Stimulated activated CD4-positive, alpha-beta T cell treated with anti-CD3 and anti-CD28 coated beads, TNF-alpha, amount 100 ng/mL, for 1 hour (primary cell): ENCODE measurements at places on chromosomes 3 and 15.
A peak's percentile ranks its signal among the peaks of the same experiment; 100 is the strongest.

GRCh38 chr15:88651136-88651732, 12.4 kb downstream of the ISG20 start:
- no peak for DNase-seq

- DNase-seq: no peak
Measured at GRCh38 chr3:33578325-33579177, 138.3 kb upstream of the UBP1 start.

DNA sequence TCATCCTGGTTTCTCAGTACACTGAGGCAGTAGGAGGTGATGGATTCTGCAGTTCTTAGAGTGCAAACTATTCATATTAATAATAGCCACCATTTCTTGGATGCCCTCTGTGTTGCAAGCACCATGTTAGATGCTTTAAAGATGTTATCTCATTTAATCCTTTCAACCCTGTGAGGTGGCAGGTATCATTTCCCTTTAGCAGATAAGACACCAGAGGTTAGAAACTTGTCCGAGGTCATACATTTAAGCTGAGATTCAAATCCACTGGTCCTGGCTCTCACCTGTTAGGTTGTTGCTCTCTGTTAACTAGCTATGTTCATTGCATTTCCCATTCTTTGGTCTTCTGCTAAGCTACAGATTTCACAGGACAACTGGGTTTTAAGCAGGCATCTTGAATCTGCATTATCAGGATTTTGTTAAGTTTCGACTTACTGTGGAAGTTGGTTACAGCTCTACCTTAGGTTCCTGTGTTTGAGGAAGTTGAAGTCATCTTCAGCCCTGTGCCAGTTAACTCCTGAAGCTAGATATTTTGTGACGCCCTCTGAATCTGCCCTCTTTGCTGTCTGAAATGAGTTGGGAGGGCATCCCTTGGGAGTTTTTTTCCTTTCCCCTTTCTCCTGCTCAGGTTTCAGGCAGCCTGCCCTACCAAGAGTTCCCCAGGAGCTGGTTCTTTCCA, 6.4 kb downstream of the PDE8A start:
- no peak for DNase-seq

DNA sequence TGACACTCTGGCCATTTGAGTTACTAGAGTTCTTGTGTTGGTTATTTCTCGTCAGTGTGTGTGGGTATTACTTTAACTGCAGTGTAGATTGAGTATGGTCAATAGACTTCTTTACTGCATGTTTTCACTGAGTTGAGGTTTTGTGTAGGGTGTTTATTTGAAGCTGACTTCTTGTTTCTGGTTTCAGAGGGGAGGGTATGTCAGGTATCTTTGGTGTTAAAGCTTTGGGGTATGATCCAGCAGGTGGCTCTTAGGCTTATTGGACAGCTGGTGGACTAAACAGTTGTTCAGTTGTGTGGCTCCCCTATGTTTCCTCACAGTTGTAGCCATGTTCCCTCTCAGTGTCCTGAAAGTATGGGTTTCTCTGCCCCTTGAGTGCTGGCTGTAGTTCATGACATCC, 72.0 kb downstream of the AKAP13 start:
- no peak for DNase-seq

- DNase-seq: no peak
Measured at GRCh38 chr3:96991800-96992365, 177.5 kb downstream of the EPHA6 start.

- DNase-seq: no peak
Measured at GRCh38 chr15:40498418-40498817, 27.6 kb downstream of the CHST14 start.

GRCh38 chr3:32276279-32276841, 37.9 kb downstream of the CMTM8 start:
- DNase-seq: no peak

- DNase-seq: no peak
Measured at GRCh38 chr3:186882150-186882524, 39.6 kb downstream of the ADIPOQ start.

DNA sequence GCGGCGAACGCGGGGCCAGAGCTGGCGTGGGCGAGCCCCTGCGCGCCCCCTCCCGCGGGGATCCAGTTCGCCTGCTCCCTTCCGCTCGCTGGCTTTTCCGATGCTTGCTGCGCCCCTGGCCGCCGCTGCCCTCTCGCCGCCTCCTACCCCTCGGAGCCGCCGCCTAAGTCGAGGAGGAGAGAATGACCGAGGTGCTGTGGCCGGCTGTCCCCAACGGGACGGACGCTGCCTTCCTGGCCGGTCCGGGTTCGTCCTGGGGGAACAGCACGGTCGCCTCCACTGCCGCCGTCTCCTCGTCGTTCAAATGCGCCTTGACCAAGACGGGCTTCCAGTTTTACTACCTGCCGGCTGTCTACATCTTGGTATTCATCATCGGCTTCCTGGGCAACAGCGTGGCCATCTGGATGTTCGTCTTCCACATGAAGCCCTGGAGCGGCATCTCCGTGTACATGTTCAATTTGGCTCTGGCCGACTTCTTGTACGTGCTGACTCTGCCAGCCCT, 721 bp downstream of the P2RY1 start:
- no peak for DNase-seq

DNA sequence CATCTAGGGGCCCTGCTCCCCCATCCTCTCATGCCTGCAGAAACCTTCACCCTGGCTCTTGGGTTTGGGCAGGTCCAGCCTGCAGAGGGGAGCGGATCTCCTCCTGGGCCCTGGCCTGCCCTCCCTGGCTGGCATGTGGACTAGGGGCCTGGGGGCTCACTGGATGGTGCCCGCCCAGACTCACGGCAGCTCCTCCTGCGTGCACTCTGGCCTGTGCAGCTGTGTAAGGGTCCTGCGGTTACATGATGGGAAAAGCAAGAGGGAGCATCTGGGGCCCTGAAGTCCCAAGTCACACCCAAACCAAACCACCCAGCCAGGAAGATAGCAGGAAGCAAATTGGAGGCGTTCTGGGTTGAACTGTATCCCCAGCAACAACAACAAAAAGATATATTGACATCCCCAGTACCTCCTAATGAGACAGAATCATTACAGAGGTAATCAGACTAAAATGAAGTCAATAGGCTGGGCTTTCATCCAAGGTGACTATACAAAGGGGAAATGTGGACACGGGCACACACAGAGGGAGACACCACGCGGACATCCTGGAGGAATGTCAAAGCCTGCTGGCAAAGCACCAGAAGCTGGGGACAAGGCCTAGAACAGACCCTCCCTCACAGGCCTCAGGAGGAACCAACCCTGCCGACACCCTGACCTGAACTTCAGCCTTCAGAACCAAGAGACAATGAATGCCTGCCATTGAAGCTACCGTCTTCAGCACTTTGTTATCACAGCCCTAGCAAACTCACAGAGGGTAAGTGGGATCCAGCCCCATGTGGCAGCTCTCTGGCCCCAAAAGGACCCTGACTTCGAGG, 10.4 kb upstream of the CLK3 start:
- DNase-seq: no peak

- no peak for DNase-seq
Measured at GRCh38 chr3:18393906-18394305, 31.2 kb downstream of the SATB1 start.

GRCh38 chr15:90101969-90102890, at the start of gene IDH2:
IDH2 (minus strand) TSS chr15:90102468; CDS start chr15:90102390, 78 bp downstream.
- peak; percentile 60 for DNase-seq

DNA sequence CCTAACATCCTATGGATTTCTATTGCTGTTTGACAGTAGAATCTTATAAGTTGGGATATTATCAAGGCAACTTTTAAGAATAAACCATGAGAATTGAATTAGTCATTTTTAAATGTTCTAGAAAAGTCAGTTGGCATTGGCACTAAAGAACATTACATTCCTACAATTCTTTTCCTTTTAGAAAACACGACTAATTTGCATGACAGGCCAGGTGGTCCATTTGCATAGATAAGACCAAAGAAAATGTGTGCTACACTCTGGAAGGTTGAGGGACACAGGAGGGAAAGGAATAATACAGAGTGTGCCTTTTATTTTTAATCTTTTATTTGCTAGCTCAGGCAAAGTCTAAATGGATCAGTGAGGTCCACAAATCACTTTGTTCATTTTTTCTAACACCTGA, 962.3 kb downstream of the EPHA3 start:
- DNase-seq: no peak

GRCh38 chr3:129699199-129699598, 92.7 kb upstream of the PLXND1 start:
- no peak for DNase-seq

DNA sequence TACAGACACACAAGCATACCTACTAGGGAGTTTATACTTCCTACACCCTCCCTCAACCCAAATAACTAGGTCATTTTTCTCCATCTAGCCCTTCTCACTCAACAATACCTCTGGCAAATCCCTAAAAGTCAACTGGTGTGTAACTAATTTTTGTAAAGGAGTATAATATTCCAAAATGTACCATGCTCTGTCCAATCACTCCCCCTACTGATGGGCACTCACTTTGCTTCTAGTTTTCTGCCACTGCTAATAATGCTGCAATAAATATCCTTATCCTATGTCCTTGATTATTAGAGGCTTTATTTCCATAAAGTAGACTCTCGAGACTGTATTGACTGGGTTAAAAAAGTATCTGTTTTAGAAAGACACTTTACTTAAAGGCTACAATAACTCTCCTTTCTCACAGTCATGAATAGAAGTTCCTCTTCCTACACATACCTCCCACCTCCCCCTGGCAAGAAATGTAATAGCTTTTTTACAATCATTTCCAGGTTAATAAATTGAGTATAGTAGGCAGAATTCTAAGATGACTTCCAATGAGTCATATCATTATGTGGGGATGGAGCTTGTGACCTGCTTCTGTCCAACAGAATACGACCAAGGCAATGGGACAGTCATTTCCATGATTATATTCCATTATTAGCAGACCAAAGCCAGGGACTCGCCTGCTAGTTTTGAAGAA, 30.0 kb downstream of the SHQ1 start:
- DNase-seq: no peak

DNA sequence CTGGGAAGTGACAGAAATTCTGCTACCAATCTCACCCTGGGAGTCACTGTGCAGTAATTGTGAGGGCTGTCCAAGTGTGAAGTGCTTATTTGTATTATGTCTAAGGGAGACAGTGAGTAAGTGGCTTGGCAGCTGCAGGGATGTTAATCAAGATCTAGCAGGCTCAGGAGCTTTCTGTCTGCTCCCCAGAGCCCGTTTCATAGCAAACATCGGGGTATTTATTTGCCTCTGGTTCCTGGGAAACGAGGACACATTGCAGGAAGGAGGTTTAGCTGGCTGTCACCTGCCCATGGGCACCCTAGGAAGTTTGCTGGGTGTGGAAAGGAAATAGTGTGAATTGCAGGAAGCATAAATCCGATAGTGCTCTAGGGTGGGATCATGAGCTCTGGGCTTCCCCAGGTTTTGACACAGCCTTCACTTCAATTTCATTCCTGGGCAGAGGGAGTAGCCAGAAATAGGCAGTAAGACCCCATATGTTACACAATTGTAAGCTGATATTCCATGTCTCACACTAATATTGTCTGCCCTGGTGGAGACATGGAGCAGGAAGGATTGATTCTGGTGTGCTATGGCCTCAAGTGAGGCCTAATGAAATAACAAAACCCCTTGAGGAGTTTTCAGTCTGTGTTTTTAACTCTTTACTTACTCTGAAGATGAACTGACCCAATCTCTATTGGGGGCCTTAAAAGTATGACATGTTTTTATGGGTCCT, 74.1 kb upstream of the MITF start:
- no peak for DNase-seq

DNA sequence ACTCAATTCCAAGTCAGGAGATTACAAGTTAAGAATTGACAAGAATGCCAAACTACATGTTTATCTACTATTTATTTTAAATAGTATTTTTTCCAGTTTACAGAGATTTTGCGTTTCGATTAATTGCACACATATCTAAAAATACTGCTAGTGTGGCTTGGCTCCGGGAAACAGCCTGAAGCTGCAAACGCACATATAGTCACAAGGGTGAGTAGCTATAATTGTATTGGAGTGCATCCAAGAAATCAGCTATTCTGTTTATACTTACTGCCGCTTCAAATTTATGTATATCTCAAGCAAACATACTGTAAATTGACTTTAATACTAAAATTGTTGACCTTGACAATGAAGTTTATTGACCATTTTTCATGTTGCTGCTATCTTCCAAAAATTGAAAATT, 77.0 kb upstream of the PLSCR5 start:
- DNase-seq: no peak

- no peak for DNase-seq
Measured at GRCh38 chr15:84992157-84992944, 10.7 kb downstream of the PDE8A start.

DNA sequence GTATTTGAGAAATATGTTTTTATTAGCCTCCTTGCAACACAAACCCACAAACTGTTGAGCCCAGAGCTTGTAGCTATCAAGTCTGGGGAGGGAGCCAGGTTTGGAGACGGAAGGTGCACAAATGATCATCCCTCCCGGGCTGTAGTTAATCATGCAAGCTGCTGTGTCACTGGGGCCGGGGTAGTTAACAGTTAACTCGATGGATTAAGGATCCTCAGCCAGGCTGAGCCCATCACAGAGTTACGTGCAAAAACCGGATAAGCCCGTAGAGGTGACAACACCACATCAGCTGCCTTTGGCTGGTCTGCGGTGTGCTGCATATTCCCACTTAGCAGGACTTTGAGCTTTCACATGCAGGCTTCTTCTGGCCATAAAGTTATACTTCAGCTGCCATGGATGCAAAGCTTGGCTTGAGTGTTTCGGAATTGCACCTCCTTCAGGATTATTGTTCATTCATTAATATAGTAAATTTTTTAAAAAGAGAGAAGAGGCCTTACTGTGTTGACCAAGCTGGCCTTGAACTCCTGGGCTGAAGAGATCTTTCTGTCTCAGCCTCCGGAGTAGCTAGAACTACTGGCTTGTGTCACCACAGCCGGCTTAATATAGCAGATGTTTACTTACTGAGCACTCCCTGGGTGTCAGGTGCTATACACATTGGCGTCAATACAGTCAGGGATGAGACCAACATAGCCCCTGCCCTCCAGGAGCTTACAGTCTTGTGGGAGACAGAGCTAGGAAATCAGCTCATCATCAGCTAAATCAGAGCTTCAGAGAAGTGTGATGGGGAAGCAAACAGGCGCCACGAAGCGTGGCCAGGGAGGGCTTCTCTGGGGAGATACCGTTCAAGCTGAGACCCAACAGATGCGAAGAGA, 226.8 kb upstream of the BHLHE40 start:
- DNase-seq: no peak

- no peak for DNase-seq
Measured at GRCh38 chr15:59180945-59181600, 25.6 kb upstream of the LDHAL6B start.
